SK-N-SH (cell line): ENCODE measurements at places on chromosomes 4 and X. TPM values are rescaled to one million over a fixed set of nuclear protein-coding genes. Genes with fewer than 3 reads are reported as not detected.

DNA sequence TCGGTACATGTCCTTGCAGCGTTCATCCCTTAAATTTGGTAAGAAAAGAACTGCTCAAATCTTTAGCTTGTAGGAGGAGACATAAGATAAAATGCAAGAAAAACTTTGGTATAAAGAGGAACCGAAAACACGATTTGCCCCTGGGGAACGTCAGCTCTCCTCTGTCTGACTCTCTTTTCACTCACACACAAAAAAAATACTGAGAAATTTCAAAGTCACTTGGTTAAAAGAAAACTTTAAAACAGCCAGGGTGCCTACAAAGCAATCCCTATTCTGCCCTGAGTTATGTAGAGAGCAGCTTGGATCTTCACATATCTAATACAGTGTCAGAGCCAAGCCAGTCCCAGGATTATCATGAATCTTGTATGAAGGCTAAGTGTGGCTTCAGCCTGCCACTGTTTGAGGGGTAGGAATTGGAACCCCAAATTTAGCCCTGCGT lies 248.5 kb upstream of the CXXC4 start:
- no peak for DNase-seq

The STOX2 gene
- 0.16 and 0.49 TPM in 2 replicates for polyA plus RNA-seq

The F8A2 gene
- polyA plus RNA-seq = not detected in 2 replicates

The NPY5R gene
- polyA plus RNA-seq = not detected in 2 replicates

The GLRA3 gene
- not detected in 2 replicates for polyA plus RNA-seq

DNA sequence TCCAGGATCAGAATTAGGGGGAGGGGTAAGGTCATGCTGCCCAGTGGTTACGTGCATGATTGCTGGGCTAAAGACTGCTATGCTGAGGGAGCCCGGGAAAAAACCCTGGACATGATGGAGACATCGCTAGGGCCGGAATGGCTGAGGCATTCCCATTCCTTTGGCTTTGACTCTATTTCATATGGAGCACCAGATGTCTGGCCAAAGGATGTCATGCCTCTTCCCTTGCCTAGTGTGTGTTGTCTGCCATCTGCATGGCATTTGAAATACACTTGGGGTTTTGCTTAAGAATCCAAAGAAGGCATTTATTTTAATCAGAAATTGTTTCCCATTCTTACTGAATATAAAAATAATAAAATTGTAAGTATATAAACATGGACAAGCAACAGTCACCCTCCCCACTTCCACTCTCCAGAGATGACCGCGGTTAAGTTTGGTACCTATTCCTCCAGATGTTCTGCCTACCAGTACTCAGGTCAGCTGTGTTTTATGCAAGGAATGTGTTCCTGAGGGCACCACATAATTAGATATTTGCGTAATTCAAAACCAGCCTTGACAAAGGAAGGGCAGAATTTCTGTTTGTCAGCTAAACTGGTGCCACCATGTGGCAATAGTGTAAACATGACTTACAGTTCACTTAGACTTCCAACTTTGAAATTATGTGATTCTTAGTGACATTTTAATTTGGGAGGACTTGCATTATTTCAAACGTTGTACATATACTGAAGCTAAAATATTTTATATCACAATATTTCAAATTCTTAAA lies 105.9 kb downstream of the CT47B1 start:
- DNase-seq = peak; percentile 19

GRCh38 chr4:39706741-39707511 lies 9.0 kb downstream of the UBE2K start:
- no peak for DNase-seq

DNA sequence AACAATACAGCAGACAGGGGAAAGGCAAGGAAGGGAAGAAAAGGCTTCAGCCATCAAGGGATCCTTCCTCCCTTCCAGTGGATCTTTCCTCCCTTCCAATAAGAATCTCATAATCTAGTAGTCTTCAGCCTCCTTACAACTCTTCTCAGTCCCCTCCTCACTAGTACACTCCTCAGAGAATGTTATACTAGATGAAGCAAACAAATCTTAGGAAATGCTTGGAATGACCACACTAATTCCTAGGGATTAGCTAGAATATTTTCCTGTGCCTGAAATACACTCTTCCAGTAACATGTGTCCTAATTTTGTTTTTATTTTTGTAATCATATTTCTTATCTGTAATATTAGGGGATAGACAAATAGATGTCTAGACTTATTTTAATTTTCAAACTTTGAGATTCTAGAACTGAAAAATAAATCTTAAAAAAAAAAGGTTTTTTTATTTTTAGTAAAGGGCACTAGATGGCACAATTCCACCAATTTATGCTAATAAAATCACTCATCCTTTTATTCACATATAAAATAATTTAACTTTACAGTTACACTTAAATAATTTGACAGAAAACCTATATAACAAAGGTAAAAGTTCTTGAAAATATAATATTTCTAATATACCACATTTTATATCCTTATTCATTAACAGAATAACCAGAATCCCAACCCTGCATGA lies 7.0 kb upstream of the STPG2 start:
- no peak for DNase-seq

DNA sequence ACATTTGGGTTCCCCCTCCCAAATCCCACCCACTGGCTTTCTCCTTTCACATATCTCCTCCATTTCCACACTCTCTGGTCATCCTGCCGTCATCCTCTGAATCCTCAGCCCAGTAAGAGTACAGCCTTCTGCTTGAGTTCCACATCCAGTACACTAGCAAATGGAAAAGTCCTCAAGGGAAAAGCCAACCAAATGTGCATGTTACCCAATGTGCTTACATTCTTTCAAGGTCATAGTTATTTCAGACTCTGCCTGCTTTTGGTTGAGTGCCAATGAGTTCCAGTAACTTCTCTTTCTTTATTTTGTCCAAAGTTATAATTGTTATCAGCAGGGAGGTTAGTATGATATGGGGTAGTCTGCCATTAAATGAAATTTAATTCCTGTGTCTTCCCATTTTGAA lies 78.1 kb downstream of the SRPX start:
- no peak for DNase-seq

DNA sequence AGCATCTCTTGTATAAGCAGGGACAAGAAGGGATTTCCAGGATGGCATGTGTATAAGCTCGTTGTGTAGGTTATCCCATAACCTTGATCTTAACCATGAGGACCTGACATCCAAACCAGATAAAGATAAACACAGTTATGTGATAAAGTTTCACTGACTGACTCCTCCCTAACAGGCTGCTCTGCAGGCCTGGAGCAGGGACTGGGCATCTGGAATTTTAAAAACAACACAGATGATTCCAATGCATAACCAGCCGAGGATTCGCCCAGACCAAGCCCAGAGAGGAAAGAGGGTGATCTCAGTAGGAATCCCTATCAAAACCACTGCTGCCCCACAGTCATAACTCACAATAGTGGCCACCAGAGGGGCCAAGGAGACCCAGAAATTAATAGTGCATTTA lies 22.7 kb downstream of the KLF3 start:
- peak; percentile 78 for DNase-seq

The CCDC110 gene
- polyA plus RNA-seq = 0.05 TPM in 1 of 2 replicates, not detected in the other

The FAM9A gene
- not detected in 2 replicates for polyA plus RNA-seq

- DNase-seq = no peak
Measured at GRCh38 chr4:68960294-68961163, 8.9 kb upstream of the UGT2A3 start.

DNA sequence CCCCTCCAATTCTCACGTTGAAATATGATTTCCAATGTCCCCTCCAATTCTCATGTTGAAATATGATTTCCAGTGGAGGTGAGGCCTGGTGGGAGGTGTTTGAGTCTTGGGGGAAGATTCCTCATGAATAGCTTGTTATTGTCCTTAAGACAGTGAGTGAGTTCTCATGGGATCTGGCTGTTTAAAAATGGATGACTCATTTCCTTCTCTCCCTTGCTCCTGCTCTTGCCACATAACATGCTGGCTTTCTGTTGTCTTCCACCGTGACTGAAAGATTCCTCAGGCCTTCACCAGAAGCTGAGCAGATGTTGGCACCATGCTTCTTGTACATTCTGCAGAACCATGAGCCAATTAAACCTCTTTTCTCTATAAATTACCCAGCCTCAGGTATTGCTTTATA lies 346.8 kb upstream of the TECRL start:
- DNase-seq = no peak

The MAGEA2 gene
- 55.9 and 66.3 TPM in 2 replicates for polyA plus RNA-seq

- DNase-seq = no peak
Measured at GRCh38 chr4:119825696-119826095, 197.1 kb upstream of the PDE5A start.

DNA sequence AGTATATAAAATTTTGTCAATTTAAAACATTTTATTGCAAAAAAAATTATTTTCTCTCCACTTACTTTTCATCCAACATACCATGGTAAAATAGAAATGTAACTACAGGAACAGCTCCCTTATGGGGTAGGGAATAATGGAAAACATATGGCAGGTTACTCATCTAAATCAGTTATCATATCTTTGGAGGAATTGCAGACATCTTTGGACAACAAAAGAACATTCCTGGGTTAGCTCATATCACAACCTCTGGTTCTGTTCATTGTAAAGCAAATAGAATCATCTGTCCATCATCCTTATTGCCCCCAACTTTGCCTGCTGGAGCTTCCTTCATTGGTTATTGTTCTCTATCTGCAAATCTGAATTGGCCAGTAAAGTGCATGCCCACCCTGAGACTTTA lies 387.5 kb upstream of the GRID2 start:
- DNase-seq = no peak
